ENCODE measurements at places on chromosomes 5 and 9.

DNA sequence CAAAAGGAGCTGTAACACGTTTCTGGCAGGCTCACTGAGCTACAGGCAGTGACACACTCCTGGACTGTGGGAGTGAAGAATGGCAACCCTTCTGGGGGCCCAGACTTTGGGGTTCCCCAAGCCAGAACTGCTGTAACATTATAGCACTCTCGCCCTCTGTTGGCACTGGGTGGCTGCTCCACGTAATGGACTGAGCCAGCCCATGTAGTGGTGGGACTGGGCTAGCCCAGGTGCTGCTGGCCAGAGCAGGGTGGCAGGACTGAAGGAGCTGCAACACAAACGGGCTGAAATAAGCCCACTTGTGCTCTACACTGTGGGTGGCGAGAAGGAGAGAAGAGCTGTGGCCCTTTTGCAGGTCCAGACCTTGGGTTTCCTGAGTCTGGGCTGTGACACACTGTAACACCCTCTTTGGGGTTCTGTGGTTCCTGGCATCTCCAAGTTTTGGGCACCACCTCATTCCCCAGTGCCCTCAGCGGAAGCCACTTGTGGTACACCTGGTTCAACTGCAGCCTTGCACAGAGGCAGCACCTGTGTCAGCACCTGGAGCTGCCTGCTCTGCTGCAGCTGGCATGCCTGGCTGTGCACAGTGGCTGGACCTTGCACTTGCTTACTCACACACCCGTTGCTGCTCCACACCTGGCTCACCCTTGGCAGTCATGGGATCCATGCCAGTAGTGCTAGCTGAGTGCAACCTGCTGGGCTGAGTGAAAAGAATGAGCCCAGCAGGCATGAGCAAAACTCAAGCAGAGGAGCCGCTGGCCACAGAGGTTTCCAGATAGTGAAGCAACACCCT, 95.0 kb upstream of the PRR16 start:
- DNase-seq, result no peak

GRCh38 chr5:60287174-60287771, 393.7 kb upstream of the PDE4D start:
- DNase-seq, result peak; percentile 35

- no peak for DNase-seq
Observed at GRCh38 chr9:127753622-127754021, 18.5 kb upstream of the TOR2A start.

- no peak for DNase-seq
Observed at GRCh38 chr5:172800088-172800551, 29.1 kb upstream of the DUSP1 start.

DNA sequence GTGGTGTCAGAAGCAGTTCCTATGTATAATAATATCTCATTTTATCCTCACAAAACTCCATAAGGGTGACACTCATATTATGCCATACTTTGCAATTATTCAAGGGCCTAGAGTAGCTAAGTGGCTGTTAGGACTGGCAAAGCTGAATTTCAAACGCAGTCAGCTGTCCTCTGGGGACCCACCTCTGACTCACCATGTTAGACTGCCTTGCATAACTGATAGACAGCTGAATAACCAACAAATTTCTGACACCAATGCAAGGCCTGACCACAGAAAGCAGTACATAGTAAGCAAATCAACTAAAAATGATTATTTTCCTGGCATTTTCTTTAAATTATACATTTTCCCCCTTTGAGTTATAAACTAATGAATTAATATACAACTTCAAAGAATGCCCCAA, 251.6 kb upstream of the PTGER4 start:
- DNase-seq, result no peak

GRCh38 chr9:84754881-84755280, 85.4 kb downstream of the NTRK2 start:
- DNase-seq, result no peak

DNA sequence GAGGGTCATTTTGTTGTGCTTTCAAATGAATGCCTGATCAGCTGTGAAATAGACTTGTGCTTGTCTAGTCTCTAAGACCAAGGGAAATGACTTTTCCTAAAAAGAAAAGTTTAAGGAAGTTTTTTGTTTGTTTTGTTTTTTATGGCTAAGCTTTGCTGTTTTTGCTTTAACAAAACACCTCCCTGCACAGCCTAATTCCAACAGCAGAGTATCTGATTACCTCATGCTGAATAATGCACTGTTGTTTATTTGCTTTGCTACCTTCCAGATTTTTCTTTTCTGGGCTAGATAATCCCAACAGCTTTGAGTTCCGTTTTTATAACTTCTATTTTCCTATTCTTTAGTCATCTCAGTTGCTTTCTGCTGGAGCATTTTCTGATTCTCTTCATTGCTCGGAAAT, 95.8 kb downstream of the AOPEP start:
- DNase-seq, result no peak

- no peak for DNase-seq
Observed at GRCh38 chr5:138920181-138920580, 45.0 kb upstream of the LRRTM2 start.

GRCh38 chr5:135377751-135378680, 21.0 kb downstream of the MACROH2A1 start:
- no peak for DNase-seq

DNA sequence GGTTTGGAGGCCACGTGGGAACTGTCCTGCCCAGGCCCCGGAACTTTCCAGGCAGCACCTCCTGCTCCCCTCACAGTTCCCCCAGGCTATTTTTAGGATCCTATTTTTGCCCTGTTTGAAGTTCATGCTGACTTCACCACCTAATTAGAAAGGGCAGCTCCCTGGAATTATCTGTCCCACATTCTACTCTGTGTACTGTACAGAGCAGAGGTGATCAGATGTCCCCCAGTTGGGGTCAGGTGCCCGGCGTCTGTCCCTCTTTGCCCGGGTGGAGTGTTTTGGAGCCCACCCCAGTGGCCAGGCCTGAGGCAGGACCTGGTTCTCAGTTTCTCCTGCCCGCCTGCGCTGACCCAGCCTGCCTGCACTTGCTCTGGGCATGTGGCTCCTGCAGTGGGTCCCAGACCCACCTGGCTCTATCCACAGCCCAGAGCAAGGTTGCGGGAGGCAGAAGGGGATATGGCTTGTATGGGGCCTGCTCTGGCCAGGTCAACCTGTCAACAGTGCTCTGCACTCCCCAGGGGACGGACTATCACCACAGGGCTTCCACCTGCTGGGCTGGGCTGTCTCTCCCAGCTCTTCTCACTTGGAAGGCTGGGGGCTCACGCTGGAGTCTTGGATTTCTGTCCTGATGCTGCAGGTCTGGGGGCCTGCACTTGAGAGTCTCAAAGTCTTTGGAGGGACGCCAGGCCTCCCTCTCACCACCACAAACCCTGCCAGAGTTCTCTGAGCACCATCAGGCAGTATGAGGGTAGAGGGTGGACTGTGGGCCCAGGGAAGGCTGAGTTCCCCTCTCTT, 268.3 kb downstream of the GADD45G start:
- no peak for DNase-seq

- no peak for DNase-seq
Observed at GRCh38 chr5:74272024-74272775, 368.3 kb downstream of the ENC1 start.

DNA sequence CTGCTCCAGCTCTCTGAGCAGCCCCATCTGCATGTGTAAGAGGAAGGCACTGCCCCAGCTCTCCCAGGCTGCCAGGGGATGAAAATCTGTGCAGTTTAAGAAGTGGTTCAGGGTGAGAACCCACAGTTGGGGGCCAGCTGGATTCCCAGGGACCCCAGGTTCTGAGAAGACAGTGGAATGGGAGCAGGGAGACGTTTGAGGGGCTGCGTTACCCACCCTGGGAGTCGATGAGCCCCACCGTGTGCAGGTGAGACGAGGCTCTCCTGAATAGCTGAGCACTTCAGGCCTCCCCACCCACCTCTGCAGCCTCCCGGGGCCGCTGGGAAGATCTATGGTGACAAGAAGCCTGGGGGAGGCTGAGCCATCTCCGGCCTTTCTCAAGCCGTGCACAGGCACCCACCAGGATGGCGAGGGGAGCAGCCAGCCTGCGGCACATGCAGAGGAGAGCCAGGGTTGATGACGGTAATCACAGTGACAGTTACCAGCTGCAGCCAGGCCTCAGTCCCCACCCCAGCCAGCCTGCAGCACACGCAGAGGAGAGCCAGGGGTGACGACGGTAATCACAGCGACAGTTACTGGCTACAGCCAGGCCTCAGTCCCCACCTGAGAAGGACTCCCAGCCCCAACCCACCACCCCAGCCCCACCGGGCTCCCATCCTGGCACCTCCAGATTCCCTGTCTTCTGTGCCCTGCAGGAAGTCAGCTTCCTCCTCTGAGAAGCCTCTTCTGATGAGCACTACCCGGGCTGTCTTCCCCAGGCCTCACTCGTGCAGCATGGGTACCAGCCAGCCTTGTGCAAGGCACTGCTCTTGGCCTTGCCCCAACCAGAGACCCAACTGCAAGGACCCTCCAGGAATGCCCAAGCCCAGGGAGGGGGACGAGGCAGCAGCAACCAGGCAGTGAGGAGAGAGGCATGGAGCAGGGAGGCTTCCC, 150.8 kb upstream of the PPP1R26 start:
- no peak for DNase-seq

GRCh38 chr9:97985058-97985861, 2.1 kb downstream of the ANP32B start:
- DNase-seq, result peak; percentile 59

DNA sequence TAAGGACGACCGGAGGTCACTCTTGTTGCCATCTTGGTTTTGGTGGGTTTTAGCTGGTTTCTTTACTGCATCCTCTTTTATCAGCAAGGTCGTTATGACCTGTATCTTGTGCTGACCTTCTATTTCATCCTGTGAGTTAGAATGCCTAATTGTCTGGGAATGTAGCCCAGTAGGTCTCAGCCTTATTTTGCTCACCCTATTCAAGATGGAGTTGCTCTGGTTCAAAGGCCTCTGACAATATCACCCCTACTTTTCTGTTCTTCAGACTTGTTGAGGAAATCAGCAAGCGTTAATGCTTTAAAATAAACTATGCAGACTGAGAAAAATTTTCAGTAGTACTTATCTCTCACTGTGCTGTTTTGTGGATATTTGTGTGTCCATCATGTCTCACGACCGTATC, 92.6 kb downstream of the MTRR start:
- DNase-seq, result no peak

- DNase-seq, result no peak
Observed at GRCh38 chr5:132271251-132272246, 14.1 kb downstream of the PDLIM4 start.

DNA sequence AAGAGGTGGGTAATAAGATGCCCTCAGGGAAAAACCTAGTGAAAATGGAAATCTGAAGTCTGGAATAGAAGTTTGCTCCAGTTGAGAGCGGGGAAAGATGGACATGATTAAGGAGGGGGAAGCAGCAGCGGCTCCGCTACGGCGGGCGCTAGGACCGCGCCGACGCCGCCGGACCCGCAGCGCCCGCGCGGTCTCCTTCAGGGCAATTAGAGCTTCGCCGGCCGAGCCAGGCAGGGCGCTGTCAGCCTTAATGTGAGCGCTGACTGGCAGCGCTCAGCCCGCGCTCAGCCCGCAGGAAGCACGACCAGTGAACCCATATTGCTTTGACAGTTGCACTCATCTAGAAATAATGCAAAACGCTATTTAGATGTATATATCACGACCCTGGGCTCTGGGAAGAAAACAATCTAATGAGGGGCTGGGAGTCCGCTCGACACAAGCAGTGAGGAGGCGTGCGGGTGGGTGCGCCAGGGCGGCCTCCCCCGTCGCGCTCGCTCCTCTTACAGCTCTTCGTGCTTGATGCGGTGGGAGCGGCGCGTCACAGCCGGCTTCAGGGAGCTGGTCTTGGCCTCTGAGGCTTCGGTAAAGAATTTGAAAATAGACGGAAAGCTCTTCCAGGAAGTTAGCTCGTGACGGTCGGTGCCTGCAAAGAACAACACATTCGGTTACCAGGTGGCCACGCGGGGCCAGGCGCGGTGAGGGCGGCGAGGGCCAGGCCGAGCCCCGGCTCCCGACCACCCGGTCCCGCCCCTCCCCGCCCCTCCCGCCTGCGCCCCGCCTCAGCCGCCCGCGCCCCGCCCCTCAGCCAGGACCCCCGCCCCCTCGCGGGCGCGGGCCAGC, 37.7 kb downstream of the NR2F1 start:
- peak; percentile 52 for DNase-seq

DNA sequence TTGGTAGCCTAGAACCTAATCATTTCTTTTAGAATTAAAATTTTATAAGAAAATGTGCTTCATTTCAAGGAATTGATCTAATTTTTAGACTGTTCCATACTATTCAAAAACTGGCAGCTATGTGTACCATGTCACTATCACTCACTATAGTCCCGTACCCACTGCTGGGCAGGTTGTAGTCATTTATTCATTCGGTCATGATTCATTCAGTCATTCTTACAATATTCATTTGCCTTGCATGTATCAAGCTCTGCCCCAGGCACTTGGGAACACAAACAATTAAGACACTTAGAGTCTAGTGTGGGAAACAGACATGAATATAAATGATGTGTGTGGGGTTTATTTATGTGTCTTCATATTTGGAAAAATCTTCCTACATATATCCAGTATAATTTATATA, 26.4 kb downstream of the TDRD7 start:
- DNase-seq, result no peak

DNA sequence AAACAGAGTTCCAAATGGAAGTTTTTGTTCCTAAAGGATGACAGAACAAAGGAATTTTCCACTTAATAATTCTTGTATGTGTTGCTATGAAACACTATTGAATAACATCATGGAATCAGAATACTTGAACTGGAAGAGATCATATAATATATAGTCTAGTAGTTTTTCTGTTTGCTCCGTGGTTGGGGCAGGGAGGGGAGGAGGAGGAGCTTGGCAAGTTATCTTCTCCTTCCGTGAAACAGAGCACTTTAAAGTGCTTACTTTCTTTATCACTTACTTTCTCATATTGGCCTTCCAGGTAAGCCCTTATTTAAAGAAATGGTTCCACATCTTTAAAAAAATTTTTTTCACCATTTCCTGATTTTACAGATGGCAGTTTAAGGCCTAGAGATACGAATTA, 165.9 kb upstream of the TLX3 start:
- DNase-seq, result no peak

GRCh38 chr5:139765409-139766217, 30.0 kb upstream of the PSD2 start:
- peak; percentile 83 for DNase-seq

- no peak for DNase-seq
Observed at GRCh38 chr5:25094219-25094618, 449.4 kb upstream of the CDH10 start.

- DNase-seq, result no peak
Observed at GRCh38 chr9:122033775-122034373, 59.2 kb downstream of the TTLL11 start.

DNA sequence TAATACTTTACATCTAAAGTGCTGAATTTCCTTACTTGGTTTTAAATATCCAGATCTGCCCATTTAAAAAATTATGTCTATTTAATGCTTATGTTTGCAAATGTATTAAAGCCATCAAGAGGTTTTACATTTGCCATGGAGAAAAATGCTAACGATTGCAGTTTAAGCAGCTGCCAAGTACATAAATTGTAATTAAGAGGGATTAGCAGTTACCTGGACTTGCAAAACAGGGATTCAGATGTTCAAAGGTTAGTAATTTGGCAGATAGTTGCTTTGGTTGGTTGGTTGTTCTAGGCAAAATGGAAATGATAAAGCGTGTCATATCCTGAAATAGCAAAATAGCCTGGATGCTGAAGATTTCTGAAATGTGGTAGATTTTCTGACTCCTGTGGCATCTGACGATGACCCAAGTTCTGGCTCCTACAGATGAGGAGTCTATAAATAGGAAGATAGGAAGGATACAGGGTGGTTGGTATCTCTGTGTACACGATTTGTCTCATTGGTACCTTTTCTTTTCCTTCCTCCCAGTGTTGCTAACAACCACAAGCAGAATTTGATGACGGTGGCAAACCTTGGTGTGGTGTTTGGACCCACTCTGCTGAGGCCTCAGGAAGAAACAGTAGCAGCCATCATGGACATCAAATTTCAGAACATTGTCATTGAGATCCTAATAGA, 282.9 kb downstream of the NR3C1 start:
- no peak for DNase-seq

GRCh38 chr9:121221664-121222055, 20.0 kb upstream of the RAB14 start:
- no peak for DNase-seq
